Glutamatergic neuron (in vitro differentiated cells): ENCODE measurements at places on chromosomes 6 and 20.

- DNase-seq, result no peak
- H3K27ac ChIP-seq, result no peak overlapping the region
- peaks cover 9% of the 10 kb centered on the region for H3K27me3 ChIP-seq
- no peak overlapping the region for H3K4me3 ChIP-seq
- H3K36me3 ChIP-seq, result no peaks in the 10 kb centered on the region
Observed at GRCh38 chr20:36528875-36529417, 12.4 kb upstream of the MYL9 start.

DNA sequence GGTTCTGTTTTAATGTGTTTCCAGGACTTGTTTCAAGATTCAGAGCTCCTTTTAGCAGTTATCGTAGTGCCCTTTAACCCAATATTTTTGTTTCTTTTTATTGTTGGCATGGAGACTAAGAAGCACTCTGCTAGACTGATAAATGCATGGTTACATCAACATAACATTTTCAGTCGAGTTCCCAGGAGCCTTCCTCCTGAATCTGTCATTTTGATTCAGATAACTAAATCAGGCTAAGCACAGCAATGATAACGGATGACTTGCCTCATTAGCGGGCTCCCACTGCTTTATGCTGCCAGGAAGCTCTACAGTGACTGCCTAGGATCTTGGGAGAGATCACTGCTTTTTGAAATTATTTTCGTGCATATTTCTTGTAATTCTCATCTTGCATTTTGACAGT lies 772.8 kb upstream of the GJE1 start:
- H3K27me3 ChIP-seq, result no peaks in the 10 kb centered on the region
- H3K4me1 ChIP-seq, result no peaks in the 10 kb centered on the region
- H3K36me3 ChIP-seq, result no peaks in the 10 kb centered on the region
- no peak overlapping the region for H3K4me3 ChIP-seq

DNA sequence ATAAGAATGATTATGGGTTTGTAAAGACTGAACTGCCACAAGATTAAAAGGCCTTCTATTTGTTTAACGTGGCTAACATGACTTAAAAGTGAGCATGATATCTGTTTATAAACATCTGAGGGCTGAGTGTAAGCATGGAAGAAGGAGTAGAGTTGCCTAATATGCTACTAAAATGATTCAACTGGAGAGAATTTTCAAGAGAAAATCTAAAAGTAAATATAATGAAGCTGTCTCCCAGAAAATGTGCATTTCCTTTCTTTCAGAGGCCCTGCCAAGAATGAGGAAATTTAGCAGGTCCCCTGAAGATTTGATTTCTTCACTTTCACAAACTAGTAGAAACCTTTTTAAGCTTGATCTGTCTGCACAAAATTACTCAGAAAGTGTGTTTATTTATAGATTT lies 4.2 kb upstream of the EYA4 start:
- no peaks in the 10 kb centered on the region for H3K36me3 ChIP-seq
- no peak overlapping the region for H3K27ac ChIP-seq
- peaks cover 13% of the 10 kb centered on the region for H3K27me3 ChIP-seq
- H3K4me3 ChIP-seq, result no peak overlapping the region

- H3K36me3 ChIP-seq, result no peaks in the 10 kb centered on the region
- no peak for DNase-seq
- H3K27me3 ChIP-seq, result no peaks in the 10 kb centered on the region
- no peak overlapping the region for H3K4me3 ChIP-seq
- H3K4me1 ChIP-seq, result peaks cover 3% of the 10 kb centered on the region
- H3K27ac ChIP-seq, result no peak overlapping the region
Observed at GRCh38 chr6:143264379-143264778, 186.1 kb downstream of the ADAT2 start.
